ENCODE measurements at places on chromosomes 13 and 19.

- DNase-seq: no peak
Measured at GRCh38 chr13:28655561-28655960, 3.4 kb upstream of the POMP start.

GRCh38 chr19:44647144-44647543 lies 3.4 kb downstream of the PVR start:
- no peak for DNase-seq

DNA sequence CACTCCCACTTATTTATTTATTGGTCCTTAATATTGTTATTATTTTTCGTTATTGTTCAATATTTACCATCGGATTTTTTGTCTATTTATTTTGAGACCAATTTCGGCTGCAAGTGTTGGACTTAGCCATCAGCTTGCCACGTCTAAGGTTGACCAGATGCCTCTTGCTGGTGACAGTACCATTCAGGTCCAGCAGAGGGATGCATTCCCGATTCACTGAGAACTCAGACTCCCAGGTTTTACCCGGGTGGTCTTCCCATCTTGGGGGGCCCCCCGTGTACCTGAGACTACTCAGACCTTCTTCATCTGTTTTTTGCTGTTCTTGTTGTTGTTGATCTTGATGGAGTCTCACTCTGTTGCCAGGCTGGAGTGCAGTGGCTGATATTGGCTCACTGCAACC lies 1435.2 kb downstream of the UQCRFS1 start:
- no peak for DNase-seq

- no peak for DNase-seq
Measured at GRCh38 chr13:22707946-22708345, 472.8 kb upstream of the SGCG start.

GRCh38 chr19:48867746-48868113 lies 687 bp downstream of the PLEKHA4 start:
- DNase-seq: no peak

GRCh38 chr13:88862095-88862620 lies 1191.0 kb downstream of the SLITRK5 start:
- no peak for DNase-seq

- DNase-seq: no peak
Measured at GRCh38 chr13:96958286-96958891, 35.9 kb downstream of the OXGR1 start.

DNA sequence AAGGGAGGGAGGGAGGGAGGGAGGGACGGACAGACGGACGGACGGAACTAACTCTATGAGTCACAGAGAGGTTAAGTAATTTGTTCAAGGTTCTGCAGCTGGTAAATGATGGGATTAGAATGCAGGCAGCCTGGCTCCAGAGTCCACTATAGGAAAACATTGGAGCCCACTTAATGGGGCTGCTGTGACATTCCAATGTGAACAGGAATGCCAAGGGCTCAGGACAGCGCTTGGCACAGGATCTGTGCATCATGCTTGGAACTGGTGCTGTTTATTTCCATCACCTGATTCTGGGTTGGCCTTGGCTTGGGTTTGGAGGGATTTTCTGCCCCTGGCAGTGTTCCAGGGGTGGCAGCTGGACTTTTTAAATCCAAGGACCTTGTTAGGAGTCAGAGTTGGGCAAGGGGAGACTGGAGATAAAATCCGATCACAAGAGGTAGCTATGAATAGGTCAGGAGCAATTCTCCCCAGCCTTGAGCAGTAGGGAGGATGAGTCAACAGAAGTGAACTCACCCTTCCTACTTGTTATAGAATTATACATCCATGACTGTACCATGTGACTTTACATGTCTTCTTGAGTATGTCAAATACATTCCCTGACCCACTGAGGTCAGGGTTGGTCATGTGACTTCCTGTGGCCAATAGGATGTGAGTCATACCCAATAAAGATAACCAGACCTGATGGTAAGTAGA lies 7.8 kb upstream of the HIF3A start:
- no peak for DNase-seq

DNA sequence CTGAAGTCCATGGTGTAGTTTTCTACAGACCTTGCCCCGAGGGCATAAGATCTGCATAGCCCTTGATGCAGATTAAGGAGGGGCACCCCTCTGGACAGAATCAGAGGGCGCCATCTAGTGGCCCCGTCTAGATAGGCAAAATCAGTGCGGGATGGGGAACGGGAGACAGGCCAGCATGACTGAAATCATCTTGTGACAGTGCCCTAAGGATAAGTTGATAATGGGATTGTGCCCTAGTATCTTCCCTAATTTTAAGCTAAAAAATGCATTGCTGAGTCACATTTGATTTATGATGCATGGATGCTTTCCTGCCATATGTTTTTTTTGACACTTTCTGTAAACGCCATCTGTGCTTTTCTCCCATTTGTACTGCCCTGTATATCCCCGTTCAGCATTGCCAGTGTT lies 19.0 kb upstream of the GPI start:
- DNase-seq: peak; percentile 77

DNA sequence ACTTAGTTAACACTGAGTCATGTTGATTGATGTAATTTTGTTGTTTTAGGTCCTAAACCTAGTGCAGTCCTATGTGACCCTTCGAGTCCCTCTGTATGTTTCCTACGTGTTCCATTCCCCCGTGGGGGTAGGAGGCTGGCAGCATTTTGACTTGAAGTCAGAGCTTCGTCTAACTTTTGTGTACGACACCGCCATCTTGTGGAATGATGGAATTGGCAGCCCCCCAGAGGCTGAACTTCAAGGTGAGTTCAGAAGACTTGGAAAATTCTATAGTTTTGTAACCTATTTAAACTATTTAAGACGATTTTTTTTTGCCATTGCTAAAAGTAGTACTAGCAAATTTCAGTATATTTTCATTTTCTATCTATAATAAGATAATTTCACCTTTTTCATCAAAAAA lies 117.9 kb downstream of the STOML3 start:
- peak; percentile 47 for DNase-seq

DNA sequence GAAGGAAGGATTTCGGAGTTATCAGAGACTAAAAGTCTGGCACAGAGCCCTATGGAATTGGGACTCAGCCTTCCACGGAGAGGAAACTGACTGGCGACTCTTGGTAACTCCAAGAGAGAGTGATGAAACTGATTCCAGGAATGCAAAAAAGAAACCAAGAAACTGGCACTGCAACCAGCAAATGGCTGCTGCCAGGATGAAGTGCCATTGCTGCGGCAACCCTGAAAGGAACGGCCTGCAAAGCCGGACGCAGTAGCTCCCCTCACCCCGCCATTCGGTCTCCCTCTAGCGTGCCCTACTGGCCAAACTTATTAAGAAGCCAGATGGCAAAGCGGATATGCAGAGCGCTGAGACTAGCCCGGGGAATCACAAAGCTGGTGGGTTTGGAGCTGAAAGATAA lies 236.0 kb downstream of the PCDH9 start:
- no peak for DNase-seq

DNA sequence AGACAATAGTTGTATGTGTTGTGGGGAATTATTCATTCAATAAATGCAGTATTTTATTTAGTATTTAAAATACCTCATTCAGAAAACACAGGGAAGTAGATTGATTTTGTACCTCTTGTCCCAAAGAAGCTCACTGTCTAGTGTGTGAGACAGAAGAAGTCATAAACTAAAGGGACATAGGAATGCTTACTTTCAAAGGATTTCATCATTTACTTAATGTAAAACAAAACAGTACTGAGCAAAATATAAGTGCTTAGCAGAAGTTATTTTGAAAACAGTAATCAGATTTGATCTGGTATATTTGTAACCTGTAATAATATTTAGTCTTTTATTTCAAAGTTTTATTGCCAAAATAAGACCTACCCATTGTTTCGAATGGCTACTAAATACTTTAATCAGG lies 117.9 kb downstream of the TDRD3 start:
- DNase-seq: no peak

DNA sequence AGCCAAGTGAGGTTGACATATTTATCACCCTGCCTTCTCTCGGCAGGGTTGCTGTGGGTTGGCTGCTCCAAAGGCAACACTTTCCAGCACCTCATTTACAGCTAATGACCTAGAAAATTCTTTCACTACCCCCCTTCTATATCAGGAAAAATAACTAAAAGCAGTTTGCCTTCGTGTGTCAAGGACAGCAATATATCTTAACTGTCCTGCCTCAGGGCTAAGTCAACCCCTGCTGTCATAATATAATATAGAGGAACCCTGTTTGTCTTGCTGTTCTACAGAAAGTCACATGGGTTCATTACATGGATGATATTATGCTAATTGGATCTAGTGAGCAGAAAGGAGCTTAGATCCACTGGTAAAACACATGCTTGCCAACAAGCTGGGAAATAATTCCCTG lies 28.1 kb upstream of the USP12 start:
- DNase-seq: no peak

DNA sequence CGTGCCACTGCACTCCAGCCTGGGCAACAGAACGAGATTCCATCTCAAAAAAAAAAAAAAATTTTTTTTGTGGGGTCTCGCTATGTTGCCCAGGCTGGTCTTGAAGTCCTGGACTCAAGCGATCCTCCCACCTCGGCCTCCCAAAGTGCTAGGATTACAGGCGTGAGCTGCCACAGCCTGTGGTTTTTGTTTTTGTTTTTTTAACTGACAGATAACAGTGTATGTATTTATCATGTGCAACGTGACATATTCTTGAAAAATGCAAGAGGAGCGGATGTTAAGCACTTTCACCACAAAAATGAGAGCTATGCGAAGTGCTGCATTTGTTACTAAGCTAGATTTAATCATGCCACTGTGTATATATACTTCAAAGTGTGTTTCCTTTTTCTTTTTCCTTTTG lies 49.0 kb downstream of the ARHGEF18 start:
- no peak for DNase-seq

- no peak for DNase-seq
Measured at GRCh38 chr13:74586847-74587246, 452.6 kb upstream of the KLF12 start.

DNA sequence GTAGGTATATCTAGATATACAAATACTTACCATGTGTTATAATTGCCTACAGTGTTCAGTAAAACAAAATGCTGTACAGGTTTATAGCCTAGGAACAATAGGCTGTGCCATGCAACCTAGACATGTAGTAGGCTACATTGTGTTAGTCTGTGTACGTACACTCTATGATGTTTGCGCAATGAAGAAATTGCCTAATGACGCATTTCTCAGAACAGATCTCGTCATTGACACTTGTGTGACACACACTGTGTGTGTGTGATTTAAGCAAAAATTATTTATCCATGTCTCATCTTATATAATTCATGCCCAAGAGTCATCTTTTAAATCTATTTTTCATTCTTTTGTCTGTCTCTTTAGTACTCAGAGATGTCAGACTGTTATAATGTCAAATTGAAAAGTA lies 1888.8 kb upstream of the PCDH20 start:
- DNase-seq: no peak

DNA sequence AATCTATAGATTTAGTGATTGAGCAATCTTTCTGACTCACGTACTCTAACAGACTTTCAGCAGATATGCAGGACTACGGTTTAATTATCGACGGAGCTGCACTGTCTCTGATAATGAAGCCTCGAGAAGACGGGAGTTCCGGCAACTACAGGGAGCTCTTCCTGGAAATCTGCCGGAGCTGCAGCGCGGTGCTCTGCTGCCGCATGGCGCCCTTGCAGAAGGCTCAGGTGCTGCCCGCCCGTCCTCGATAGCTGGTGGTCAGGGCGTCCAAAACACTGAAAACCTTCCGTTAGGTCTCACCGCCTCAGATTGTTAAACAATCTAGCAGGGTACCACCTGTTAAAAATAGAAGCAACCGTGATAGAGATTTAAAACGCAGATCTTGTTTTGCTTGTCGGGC lies 113.2 kb upstream of the MCF2L start:
- no peak for DNase-seq

- peak; percentile 50 for DNase-seq
Measured at GRCh38 chr19:45528744-45529419, 21.6 kb downstream of the VASP start.

DNA sequence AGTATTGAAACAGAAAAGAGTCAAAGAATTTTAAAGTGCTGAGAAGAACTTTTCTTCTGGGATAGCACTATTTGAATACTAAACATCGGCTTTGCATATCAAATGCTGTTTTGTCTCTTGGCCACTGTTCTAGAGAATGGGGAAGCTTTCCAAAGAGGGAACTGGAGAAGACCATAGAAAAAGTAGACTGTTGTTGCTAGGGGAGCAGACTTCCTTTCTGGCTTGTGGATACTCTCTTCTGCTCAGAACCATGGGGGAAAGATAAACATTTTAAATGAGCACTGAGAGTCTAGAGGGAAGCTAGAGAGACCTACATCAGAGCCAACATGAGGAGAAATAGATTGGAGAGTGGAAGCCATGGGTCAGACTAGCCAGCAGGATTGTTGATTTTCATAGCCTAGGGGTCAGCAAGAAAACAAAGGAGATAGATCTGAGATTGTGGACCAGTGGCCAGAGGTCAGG lies 315.7 kb downstream of the KCTD12 start:
- no peak for DNase-seq

GRCh38 chr19:46297700-46298478 lies 1.0 kb downstream of the HIF3A start:
- no peak for DNase-seq

GRCh38 chr13:42567906-42568305 lies 6.0 kb upstream of the TNFSF11 start:
- no peak for DNase-seq

GRCh38 chr13:40640845-40641458 lies 25.5 kb downstream of the FOXO1 start:
- DNase-seq: no peak

All from activated T-cell treated with anti-CD3 and anti-CD28 coated beads, Interleukin-2, amount 50 U/mL, for 24 hours (primary cell).